Spleen (tissue), 13 donors: ENCODE measurements at places on chromosomes 13 and 19. TPM values are rescaled to one million over a fixed set of nuclear protein-coding genes. Genes with fewer than 3 reads are reported as not detected.

The ZNF540 gene
- 6.3 TPM for total RNA-seq

The ZIM2 gene
- not detected for total RNA-seq

The BBC3 gene
- total RNA-seq = 11.3 TPM

The FSD1 gene
- total RNA-seq = 0.80 TPM

The SLC15A1 gene
- total RNA-seq = not detected

The MTMR6 gene
- total RNA-seq = 19.6 TPM

The CDX2 gene
- not detected for total RNA-seq

The CD22 gene
- total RNA-seq = 251 TPM

The GSX1 gene
- total RNA-seq = not detected

The STARD13 gene
- total RNA-seq = 58.1 TPM

The PLIN5 gene
- 15.1 TPM for total RNA-seq

The KCNN1 gene
- not detected for total RNA-seq

The PPP6R1 gene
- total RNA-seq = 133 TPM

The NLRP5 gene
- not detected for total RNA-seq

The ZNF583 gene
- total RNA-seq = 10.6 TPM

The ZNF98 gene
- total RNA-seq = 0.33 TPM

The LILRB1 gene
- total RNA-seq = 121 TPM
